ENCODE measurements at places on chromosomes 16 and 17. TPM values are rescaled to one million over a fixed set of nuclear protein-coding genes. Genes with fewer than 3 reads are reported as not detected.

DNA sequence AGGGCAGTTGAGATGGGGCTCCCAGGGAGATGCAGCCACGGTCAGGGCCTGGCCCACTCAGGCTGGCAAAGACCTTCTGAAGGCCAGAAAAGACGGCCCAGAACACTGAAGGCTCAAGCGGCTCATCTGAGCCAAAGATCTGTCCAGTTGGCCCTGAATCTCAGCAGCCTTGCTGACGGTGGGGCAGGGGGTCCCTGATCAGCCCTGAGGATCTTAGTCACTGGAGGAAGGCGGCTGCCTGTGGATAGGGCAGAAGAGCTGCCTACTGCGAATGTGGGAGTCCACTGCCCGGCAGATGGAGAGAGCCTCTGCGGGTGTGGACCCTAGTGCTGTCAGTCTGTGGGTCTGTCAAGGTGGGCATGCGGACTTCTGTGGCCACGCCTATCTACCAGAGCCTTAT lies 1738.2 kb downstream of the TP53TG3F start:
- no peak for DNase-seq

The PARD6A gene
- total RNA-seq = 4.4 TPM

- DNase-seq = no peak
These were observed 9.7 kb upstream of the PIK3R5 start for GRCh38 chr17:8975091-8975725.

The NXN gene
- total RNA-seq = 3.9 TPM

DNA sequence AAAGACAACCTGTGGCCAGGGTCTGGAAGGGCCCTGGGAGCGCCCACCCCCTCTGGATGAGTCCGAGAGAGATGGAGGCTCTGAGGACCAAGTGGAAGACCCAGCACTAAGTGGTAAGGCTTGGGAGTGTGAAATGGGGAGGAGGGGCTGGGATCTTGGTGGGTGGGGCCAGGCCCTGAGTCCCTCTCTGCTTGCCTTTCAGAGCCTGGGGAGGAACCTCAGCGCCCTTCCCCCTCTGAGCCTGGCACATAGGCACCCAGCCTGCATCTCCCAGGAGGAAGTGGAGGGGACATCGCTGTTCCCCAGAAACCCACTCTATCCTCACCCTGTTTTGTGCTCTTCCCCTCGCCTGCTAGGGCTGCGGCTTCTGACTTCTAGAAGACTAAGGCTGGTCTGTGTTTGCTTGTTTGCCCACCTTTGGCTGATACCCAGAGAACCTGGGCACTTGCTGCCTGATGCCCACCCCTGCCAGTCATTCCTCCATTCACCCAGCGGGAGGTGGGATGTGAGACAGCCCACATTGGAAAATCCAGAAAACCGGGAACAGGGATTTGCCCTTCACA lies 1.2 kb upstream of the STARD3 start:
- DNase-seq = no peak

DNA sequence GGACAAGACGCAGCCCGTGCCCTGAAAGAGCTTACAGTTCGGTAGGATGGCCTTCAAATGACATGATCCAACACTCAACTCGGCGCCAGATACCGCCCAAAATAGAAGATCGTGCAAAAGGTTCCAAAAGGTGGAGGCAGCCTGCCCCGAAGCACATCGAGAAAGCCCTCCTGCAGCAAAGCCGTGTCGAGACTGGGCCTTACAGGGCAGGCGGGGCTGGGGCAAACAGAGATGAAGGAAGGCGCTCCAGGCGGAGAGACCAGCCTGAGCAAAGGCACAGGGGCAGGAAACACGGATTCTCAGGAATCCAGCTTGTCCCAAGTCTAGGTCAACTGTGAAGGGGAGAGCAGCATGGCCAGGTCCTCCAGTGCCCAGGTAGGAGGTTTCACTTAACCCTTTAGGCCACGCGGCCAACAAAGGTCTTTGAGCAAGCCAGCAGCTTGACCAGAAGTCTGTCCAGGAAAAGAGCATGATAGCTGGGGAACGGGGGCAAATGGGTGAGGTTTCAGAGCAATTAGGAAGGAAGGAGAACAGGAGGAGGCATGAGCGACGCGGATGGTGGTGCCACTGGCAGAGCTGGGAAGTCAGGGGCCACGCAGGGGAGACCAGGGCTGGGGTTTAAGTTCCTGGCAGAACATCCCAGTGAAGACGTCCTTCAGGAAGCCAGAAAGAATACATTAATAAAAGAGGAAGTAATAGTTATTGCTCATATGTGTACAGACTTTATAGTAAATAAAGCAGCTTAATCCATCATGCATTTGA lies 21.2 kb upstream of the EIF1 start:
- DNase-seq = no peak

DNA sequence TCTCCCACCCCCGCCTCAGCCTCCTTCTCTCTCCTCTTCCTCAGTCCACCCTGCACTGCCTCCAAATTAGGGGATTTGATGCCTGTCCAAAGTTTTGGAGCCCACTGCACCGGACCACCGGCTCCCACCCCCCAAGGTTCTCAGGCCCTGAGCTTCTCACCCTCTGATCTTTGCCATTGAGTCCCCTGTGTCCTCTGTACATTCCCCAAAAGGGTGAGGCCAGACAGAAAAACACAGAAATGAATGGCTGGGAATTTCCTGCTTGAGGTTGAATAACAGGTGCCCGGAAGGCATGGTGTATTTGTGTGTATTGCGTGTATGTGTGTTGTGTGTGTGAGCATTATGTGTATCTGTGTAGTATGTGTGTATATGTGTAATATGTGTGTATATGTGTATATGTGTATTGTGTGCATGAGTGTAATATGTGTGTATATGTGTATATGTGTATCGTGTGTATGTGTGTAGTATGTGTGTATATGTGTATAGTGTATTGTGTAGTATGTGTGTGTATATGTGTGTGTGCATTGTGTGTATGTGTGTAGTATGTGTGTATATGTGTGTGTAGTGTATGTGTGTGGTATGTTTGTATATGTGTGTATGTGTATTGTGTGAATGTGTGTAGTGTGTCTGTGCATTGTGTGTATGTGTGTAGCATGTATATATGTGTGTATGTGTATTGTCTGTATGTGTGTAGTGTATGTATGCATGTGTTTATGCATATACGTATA lies 16.0 kb upstream of the CCL17 start:
- no peak for DNase-seq

- no peak for DNase-seq
These were observed 36.0 kb downstream of the USP32 start for GRCh38 chr17:60355663-60356594.

GRCh38 chr16:28184625-28185024 lies 27.1 kb downstream of the XPO6 start:
- DNase-seq = no peak
